SJSA1 (cell line): ENCODE measurements at places on chromosomes 4 and X. TPM values are rescaled to one million over a fixed set of nuclear protein-coding genes. Genes with fewer than 3 reads are reported as not detected.

Gene NLRP2B
- not detected in 2 replicates for total RNA-seq

Gene SLC6A14
- not detected in 2 replicates for total RNA-seq

Gene UVSSA
- 2.5 and 4.0 TPM in 2 replicates for total RNA-seq

Gene SPANXN3
- not detected in 2 replicates for total RNA-seq

Gene TRIM75
- total RNA-seq, result not detected in 2 replicates

Gene CXCL11
- total RNA-seq, result not detected in 2 replicates

Gene WDR17
- 0.41 and 0.58 TPM in 2 replicates for total RNA-seq

Gene HEPH
- total RNA-seq, result 5.8 and 9.6 TPM in 2 replicates
